H1 (cell line): ENCODE measurements at places on chromosomes 1 and 21. TPM values are rescaled to one million over a fixed set of nuclear protein-coding genes. Genes with fewer than 3 reads are reported as not detected.

The NIBAN1 gene
- 13.7 and 15.2 TPM in 2 replicates for total RNA-seq

DNA sequence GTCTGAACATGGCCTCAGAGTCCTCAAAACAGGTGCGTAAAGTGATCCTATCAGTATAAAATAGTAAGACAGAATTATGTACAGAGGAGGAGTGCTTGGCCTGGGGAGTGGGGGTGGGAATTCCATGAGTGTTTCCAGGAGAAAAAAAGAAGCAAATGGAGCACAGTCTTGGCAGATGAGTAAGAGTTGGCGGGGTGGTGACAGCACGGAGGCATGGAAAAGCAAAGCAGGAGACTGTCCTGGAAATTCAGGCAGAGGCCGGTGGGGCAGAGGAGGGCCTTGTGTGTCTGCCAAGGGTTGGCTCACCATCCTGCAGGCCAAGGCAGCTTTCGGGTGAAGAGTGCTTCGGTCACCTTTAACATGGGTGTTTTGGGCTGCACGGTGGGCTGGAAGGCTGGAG lies 63.4 kb downstream of the OPTC start:
- no peaks in the 10 kb centered on the region for H3K27me3 ChIP-seq
- peaks cover 18% of the 10 kb centered on the region for H3K4me1 ChIP-seq

DNA sequence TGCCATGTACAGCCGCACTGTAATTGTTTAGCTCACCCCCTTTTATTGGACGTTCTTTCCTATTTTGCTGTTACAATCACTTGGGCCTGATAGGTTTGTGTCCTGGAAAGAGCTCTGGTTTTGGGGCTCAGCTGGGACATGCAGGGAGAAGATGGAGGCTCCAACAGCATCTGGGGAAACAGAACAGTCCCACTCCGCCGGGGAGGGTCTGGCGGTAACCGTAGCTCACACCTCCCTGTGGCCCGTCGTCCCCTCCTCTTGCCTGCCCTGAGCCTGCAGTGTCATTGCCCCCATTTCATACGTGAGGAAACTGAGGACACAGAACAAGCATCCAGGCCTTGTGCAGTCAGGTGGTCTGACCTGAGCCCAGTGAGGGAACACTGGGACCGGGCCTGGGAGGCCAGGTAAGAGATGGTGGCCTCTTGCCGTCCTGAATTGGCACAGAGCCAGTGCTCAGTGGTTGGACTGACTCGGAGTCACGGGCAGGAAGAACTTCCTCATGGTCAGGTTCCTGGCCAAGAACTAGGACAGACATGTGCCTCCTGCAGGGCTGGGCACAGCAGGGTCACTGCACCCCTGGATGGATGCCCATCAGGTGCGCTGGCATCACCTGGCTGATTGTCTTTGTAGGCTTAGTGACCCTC lies 41.8 kb downstream of the S100B start:
- no peaks in the 10 kb centered on the region for H3K4me1 ChIP-seq
- H3K27ac ChIP-seq: no peak overlapping the region

- no peak overlapping the region for H3K27ac ChIP-seq
- H3K4me3 ChIP-seq: no peak overlapping the region
- H3K4me1 ChIP-seq: peaks cover 35% of the 10 kb centered on the region
- no peak for DNase-seq
- peaks cover 12% of the 10 kb centered on the region for H3K27me3 ChIP-seq
- no peaks in the 10 kb centered on the region; the same call in 1 of the 2 replicates for H3K36me3 ChIP-seq
Observed at GRCh38 chr1:109243860-109244552, 5.3 kb upstream of the CELSR2 start.

GRCh38 chr1:9902060-9902452 lies 8.0 kb downstream of the CTNNBIP1 start:
- DNase-seq: no peak
- no peaks in the 10 kb centered on the region for H3K36me3 ChIP-seq
- no peaks in the 10 kb centered on the region for H3K4me1 ChIP-seq
- H3K4me3 ChIP-seq: no peak overlapping the region

The DMRTA2 gene
- total RNA-seq: not detected in 2 replicates
